ENCODE measurements at places on chromosomes 5 and 9. TPM values are rescaled to one million over a fixed set of nuclear protein-coding genes. Genes with fewer than 3 reads are reported as not detected.

ADAMTSL2 gene
- 17.3 TPM for total RNA-seq

GRCh38 chr5:139262742-139263445 lies 30.6 kb upstream of the MATR3 start:
- no peaks in the 10 kb centered on the region for H3K4me1 ChIP-seq
- no peaks in the 10 kb centered on the region for H3K36me3 ChIP-seq
- H3K27ac ChIP-seq: no peak overlapping the region
- no peak overlapping the region for H3K4me3 ChIP-seq

LCN15 gene
- total RNA-seq: not detected

GRCh38 chr5:158275511-158275910 lies 416.6 kb upstream of the CLINT1 start:
- H3K4me3 ChIP-seq: no peak overlapping the region
- H3K36me3 ChIP-seq: no peaks in the 10 kb centered on the region
- H3K4me1 ChIP-seq: no peaks in the 10 kb centered on the region
- DNase-seq: no peak
- H3K27ac ChIP-seq: no peak overlapping the region
- H3K27me3 ChIP-seq: no peaks in the 10 kb centered on the region

PTGER4 gene
- total RNA-seq: 28.4 TPM

GRCh38 chr5:87002485-87002884 lies 265.2 kb upstream of the RASA1 start:
- no peaks in the 10 kb centered on the region for H3K36me3 ChIP-seq
- H3K4me1 ChIP-seq: no peaks in the 10 kb centered on the region
- H3K4me3 ChIP-seq: no peak overlapping the region
- no peak overlapping the region for H3K27ac ChIP-seq
- H3K27me3 ChIP-seq: no peaks in the 10 kb centered on the region
- DNase-seq: peak; percentile 15

GRCh38 chr5:56388229-56388985 lies 155.3 kb upstream of the ANKRD55 start:
- H3K4me1 ChIP-seq: no peaks in the 10 kb centered on the region
- H3K36me3 ChIP-seq: no peaks in the 10 kb centered on the region
- DNase-seq: no peak
- H3K27me3 ChIP-seq: no peaks in the 10 kb centered on the region

DNA sequence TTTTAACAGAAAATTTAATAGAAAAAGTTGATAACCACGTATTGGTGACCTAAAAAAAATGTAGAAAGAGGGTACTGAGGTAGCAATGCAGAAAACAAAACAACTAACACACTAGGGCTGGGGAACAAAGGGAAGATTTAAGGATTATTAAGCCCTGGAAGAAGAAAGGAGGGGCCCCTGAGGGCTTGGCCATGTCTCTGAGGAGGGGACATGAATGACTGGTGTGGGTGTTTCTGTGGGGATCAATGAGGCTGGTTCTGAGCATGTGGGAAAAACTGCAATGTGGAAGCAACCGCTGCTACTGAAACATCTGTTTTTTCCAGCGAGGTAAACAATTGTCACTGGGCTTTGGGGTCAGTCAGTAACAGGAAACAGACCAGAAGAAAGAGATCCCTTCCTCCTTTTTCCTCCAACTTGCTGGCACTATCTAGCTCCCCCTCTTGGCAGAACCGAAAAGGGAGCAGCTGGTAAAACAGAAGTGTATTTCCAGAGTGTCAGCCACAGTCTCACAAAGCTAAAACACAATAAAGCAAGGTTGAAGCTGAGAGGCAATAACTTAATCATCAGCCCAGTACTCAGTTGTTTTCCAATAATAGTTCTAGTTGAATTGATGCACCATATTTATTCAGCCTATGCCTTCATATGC lies 48.3 kb downstream of the ATPSCKMT start:
- DNase-seq: peak; percentile 12
- H3K27ac ChIP-seq: no peak overlapping the region
- no peaks in the 10 kb centered on the region for H3K4me1 ChIP-seq
- no peaks in the 10 kb centered on the region for H3K36me3 ChIP-seq

DNA sequence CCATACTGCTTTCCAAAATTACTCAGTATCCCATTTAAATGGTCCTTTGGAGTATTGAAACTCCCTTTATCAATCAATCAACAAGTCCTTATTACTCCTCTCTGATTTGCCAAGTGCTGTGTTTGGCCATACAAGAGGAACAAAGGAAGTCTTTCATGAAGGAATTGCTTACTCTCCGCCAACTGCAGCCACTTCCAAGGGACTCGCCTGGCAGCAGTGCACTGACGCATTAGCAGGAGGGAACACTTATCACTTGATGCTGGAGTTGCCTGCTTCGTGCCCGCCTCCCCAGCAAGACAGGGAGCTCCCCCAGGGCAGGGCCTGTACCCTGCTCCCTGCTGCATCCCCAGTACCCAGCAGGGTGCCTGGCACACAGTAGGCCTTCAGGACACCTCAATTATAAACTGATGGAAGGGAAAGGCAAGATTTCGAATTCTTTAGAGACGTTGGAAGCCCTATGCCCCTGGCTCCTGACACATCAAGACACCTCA lies 97.9 kb downstream of the CRB2 start:
- H3K4me1 ChIP-seq: no peaks in the 10 kb centered on the region
- H3K27me3 ChIP-seq: no peaks in the 10 kb centered on the region
- no peak overlapping the region for H3K27ac ChIP-seq
- H3K4me3 ChIP-seq: no peak overlapping the region
- H3K36me3 ChIP-seq: peaks cover 55% of the 10 kb centered on the region

DNA sequence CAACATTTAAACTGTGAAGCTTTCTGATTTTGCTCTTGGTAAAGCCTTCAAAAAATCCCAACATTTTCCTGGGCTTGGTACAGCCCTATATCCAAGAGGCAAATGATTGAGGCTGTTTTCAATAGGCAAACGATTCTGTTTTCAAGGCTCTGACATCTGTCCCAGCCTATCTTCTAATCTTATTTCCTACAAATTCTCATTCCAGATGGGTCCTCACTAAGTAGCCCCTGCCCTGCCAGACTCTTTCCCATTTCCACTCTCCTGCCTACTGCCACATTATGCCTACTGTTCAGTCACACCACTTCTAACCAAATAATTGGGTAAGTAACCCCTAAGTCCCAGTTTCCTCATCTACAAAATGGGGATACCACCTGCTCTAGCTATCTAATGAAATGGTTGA lies 3.5 kb downstream of the GBA2 start:
- H3K27ac ChIP-seq: no peak overlapping the region
- no peaks in the 10 kb centered on the region for H3K27me3 ChIP-seq
- peaks cover 6% of the 10 kb centered on the region for H3K36me3 ChIP-seq
- peaks cover 28% of the 10 kb centered on the region for H3K4me1 ChIP-seq
- peak overlapping the region; percentile 93 for H3K4me3 ChIP-seq
